ENCODE measurements at places on chromosomes 11 and 22.

GRCh38 chr11:14784230-14784629 is 107.8 kb downstream of the CYP2R1 start:
- DNase-seq = no peak

DNA sequence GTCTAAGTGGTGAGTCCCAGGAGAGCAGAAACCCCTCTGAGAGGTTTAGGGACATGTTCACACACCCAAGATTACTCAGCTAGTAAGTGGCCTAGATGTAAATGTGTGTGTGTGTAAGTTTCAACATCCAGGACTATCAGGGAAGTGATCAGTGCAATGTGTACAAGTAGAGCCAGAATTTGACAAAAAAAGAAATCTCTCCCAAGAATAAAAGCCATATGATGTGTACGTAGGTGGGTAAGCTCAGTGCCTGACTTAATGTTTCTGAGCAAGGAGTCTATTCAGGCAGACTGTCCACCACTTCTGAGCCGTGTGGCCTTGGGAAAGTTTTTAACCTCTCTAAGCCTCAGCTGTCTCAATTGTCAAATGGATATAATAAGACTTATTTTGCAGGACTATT is 133.8 kb upstream of the NAV2 start:
- DNase-seq = no peak

DNA sequence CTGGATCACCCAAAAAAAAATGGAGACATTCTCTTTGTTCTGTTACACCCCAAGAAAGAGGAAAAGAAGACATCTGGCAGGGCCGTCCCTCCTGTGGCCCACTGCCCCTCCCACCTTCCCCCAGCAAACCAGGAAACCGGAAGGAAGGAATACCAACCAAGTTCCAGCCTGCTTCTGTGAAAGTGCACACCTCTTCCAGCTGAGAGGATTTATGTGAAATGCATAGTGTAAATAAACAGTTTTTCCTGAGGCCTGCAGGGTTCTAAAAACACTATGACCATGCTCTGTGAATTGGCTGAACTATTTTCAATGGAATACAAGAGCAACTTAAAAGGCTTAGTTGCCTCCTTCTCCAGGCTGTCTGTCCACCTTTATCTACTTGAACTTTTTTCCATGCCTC is 50.0 kb upstream of the CHST1 start:
- DNase-seq = no peak

DNA sequence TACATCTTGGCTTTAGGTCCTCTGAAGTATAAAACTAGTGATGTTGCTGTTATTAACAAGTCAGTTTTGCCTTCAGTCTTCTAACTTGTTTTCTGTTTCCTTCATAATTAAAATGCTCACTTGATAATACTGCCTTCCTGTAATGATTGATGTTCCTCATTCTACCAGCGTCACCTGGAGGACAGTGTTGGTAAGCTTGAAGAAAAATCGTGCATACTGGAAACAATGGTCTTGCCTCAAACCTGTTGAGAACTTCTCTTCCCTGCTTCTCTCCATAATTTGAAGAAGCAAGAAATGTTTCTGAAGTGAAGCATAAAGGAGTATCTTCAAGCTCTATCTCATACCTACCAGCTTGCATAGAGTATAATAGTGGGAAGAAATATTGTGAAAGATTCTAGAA is 3.0 kb downstream of the YWHAH start:
- DNase-seq = peak; percentile 40

- peak; percentile 11 for DNase-seq
Measured at GRCh38 chr11:561148-562003, 606 bp downstream of the RASSF7 start.

DNA sequence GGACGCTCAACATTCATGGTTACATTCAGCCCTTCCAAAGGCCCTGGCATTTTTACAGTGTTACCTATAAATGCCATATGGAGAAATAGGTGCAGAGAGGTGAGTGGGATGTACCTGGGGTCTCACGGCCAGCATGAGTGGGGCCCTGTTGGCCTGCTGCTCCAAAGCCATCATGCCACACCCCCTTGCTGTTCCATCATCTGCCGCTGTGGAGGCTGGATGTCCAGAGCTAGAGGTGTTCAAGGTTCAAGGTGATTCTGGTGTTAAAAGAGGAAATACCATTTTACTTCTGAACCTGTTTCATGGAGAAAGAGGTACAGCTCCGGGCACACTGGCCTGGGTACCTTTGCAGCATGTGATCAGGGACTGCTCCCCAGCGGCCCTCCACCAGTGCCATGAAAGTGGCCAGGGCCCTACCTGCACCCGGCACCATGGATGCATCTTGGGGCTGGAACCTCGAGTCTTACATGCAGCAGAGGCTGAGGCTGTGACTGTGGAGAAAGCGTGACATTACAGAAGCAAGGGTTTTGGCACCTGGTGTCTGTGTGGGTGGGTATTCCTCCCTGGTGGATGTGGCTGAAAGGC is 68.6 kb downstream of the PARVB start:
- no peak for DNase-seq

GRCh38 chr11:106384429-106384828 is 307.0 kb downstream of the AASDHPPT start:
- DNase-seq = no peak

- no peak for DNase-seq
Measured at GRCh38 chr11:105054723-105055493, 9.8 kb upstream of the CARD16 start.

GRCh38 chr11:48032721-48033120 is 52.4 kb downstream of the PTPRJ start:
- DNase-seq = no peak

GRCh38 chr11:126336138-126336541 is 19.3 kb upstream of the ST3GAL4 start:
- no peak for DNase-seq

GRCh38 chr11:47148903-47149531 is 27.7 kb downstream of the ARFGAP2 start:
- no peak for DNase-seq

- DNase-seq = no peak
Measured at GRCh38 chr22:37354261-37354660, 72.0 kb downstream of the CYTH4 start.

DNA sequence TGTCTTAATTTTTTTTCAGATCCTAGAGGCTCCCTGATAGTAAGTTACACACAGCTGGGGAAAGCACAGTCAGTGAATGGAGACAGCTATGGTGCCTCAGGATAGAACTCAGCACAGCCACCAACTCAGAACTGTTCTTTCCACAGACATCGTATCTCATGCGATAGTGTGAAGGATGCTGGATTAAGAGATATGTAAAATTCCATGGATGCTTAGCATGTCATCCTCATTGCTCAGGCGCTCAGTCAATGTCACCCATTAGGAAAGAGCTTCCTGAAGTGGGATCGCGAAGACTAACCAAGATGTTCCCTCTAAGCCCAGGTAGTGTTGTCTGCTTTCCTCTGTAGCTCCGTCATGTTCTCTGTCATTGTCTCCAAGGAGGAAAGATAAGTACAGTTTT is 1000.4 kb downstream of the OPCML start:
- DNase-seq = no peak

DNA sequence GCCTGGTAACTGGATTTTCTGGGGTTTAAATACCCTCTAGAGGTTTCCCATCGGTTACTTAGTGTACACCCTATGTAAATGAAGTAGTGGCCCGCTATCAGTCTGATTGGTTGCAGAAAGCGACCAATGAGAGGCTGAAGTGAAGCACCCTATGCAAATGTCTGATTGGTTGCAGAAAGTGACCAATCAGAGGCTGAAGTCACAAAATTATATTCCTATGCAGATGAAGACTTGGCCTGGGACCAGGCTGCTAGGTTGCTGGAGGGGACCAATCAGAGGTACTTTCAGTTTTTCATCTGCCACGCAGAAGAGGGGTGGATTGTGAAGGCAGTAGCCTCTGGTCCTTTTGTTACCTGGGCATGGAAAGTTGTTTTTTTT is 134.8 kb downstream of the TBC1D22A start:
- no peak for DNase-seq

DNA sequence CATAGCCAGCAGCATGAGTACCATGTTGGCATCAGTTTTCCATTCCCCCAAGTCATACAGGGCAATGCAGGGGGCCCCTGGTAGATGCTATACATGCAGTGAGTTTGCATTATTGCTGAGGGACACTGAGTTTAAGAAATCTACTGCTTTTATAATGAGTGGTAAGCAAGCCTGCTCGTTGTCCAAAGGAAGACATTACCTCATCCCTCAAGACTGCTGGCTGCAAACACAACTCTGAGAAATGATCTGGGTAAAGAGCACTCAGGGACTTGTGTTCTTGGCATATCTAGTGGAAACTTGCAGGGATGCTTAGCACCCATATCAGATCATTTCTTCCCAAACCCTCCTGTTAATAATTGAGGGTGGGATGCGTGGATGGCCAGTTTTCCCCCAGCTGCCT is 77.9 kb downstream of the CWC15 start:
- DNase-seq = peak; percentile 94

- DNase-seq = no peak
Measured at GRCh38 chr22:26922806-26923205, 265.4 kb downstream of the MIAT start.

GRCh38 chr11:97815667-97816066 is 1205.1 kb upstream of the CNTN5 start:
- DNase-seq = peak; percentile 33

GRCh38 chr11:107776062-107776461 is 64.2 kb upstream of the SLN start:
- no peak for DNase-seq

DNA sequence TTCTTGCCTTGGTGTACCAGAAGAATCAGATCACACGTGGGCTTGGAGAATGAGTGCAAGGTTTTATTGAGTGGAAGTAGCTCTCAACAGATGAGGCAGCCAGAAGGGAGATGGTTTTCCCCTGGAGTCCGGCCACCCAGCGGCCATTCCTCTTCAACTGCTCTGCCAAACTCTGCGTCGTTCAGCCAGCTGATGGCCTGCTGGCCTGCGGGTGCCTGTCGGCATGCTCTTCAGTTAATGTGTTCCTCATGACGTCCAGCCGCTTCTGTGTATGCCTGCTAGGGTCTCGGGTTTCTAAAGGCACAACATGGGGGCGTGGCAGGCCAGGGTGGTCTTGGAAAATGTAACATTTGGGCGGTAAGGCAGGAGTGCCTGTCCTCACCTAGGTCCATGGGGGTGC is 487.9 kb upstream of the LRRC4C start:
- no peak for DNase-seq

GRCh38 chr11:26572770-26573402 is 823 bp upstream of the MUC15 start:
- DNase-seq = no peak

DNA sequence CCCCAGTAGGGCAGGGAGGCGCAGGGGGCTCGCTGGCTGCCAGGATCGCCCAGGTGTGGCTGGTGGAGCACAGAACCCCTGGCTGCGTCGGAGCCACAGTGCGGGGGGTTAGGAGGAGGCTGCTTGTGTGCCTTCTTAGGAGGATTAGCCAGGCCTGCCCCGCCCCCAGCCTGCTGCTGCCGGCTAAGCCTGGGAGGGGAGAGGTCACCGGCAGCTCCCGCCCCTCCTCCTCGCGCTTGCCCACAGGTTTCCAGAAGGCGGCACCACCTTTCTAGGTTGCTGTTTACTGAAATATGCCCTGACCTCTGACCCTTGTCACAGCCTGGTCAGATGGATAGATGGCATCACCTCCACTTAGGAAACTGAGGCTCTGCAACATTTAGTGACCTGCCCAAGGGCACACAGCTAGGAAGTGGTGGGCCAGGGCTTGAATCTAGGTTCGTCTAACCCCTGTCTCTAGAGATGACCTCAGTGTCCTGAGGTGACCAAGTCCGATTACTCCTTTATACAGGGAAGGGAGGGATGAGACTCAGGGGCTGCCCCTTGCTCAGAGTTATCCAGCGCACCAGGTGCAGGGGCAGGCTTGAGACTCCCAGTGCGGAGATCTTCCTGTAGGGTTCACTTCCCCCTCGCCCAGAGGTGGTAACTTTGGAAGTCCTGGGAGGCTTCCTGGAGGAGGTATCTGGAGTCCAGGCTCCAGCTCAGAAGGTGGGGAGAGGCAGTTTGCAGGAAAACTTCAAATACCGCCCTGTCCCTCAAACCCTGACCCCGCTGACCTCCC is 44.0 kb downstream of the MYO7A start:
- DNase-seq = no peak

GRCh38 chr11:21401496-21401895 is 732.1 kb downstream of the NELL1 start:
- no peak for DNase-seq

GRCh38 chr11:9028581-9028980 is 24.8 kb upstream of the NRIP3 start:
- no peak for DNase-seq

DNA sequence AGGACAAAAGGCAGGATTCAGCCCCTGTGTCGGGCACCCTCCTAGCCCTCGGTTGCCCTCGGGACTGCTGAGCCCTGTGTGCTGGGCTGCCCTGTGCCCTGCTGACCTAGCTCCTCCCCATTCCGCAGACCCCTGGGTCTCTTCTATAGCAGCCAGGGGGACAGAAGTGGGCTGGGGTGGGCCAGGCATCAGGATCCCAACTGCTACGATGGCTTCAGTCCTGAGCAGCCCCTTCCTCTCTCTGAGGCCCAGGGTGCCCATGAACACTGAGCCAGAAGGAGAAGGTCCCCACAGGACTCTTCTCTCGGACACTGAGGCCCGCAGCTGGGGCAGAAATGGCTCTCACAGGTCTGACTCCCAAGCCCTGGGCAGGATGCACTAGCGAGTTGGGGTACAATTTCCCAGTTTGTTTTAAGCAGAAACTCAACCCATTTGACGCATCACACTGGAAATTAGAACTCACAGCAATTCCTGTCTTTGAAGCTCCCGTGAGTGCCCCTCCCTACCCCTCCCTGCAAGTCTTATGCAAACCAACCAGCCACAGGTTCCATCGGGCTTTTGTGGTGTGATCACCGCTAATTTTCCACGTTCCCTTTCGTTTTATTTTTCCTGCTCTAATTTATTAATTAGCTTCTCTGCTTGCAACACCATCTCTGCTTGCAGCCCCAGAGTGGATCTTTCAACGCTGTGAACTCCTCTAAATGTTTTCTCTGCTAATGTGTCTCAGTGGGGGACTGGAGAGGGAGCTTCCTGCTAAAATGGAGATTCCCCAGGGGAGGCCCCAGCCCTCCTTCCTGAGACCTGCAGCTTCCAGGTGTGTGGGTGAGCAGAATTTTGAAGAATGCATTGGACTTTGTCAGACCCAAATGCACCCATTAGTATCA is 56.7 kb downstream of the PHF21B start:
- no peak for DNase-seq

- DNase-seq = no peak
Measured at GRCh38 chr11:71212871-71213559, 39.4 kb downstream of the SHANK2 start.

GRCh38 chr11:77188633-77189491 is 60.8 kb downstream of the MYO7A start:
- no peak for DNase-seq

DNA sequence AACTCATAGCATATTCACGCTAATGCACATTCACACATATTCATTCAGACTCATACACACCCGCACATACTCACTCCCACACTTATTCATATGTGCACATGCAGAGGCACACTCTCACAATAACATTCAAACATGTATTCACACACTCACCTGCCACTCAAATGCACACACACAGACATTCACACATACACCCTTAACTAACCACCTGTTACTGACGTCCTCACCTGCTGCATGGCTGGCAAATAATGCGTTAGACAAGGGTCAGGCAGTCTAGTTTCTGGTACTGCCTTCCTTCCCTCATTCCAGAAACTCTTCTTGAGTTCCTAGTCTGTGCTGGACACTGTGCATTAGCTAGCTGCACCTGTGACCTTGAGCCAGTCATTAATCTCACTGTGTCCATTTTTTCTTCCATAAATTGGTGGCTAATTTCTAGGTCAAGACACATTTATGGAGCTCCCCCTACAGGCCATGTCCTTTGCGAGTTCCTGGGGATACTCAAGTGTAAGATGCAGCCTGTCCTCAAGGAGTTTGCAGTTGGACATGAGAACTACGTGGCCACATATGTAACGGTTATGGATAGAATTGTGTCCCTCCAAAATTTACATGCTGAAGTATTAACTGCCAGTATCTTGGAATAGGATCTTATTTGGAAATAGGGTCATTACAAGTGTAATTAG is 34.5 kb upstream of the SEZ6L start:
- no peak for DNase-seq
